ENCODE measurements at places on chromosomes 5 and 9.

DNA sequence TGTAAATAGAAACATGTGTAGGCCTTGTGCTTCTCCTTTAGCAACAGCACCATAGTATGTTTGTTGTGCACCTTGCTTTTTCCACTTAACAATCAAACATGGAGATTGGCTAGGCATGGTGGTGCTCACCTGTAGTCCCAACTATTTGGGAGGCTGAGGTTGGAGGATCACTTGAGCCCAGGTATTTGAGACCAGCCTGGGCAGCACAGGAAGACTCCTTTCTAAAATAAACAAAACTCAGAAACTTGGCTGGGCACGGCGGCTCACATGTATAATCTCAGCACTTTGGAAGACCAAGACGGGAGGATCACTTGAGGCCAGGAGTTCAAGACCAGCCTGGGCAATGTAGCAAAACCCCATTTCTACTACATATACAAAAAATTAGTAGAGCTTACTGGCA lies 948 bp upstream of the FAXDC2 start:
- DNase-seq = no peak

DNA sequence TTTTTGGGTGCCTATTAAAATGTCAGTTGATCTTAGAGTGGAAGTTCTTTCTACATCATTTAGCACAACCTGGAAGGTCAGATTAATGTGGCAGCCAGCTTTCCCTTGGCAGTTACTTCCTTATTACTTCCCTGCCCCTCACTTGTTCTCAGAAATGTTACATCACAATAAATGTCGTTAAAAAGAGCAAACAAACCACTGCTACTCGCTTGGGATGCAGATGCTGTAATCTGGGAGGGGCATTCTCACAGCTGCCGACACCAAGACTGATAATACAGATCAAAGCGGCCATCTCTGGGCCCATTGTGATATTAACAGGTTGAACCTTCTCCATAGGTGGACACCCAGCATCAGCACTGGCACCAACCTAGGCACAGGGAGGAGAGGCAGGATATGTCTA lies 29.3 kb downstream of the PLAC8L1 start:
- DNase-seq = no peak

- DNase-seq = no peak
These were observed 1938.4 kb upstream of the C9orf72 start for GRCh38 chr9:29511680-29512079.

DNA sequence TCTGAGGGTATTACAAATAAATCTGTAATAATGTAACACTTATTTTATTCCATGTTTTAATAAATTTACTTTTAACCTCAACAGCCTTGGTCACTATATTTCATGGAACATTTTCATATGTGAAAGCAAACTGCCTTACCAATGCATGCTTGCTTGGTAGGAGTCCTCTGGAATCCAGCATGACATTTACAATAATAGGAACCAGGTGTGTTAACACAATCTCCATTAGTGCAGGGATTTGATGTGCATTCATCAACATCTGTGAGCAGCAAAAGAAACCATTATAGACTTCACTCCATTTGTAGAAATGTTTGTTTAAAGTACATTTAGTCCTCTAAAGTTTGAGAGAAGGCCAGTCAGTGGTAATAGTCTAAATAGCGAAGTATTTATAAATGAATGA lies 159.4 kb downstream of the FBN2 start:
- DNase-seq = no peak

GRCh38 chr5:176780176-176781053 lies 29.9 kb upstream of the UNC5A start:
- DNase-seq = no peak

GRCh38 chr5:152427721-152428120 lies 22.6 kb upstream of the NMUR2 start:
- no peak for DNase-seq

GRCh38 chr9:129839324-129840023 lies 4.2 kb downstream of the USP20 start:
- DNase-seq = peak; percentile 35

GRCh38 chr9:69476797-69477196 lies 151.8 kb downstream of the ENTREP1 start:
- DNase-seq = no peak

- peak; percentile 25 for DNase-seq
These were observed 171.1 kb upstream of the TLX3 start for GRCh38 chr5:171137768-171138525.

Measured in Daoy (cell line).